CD8-positive, alpha-beta memory T cell (primary cell): ENCODE measurements at places on chromosomes 7 and 10.

DNA sequence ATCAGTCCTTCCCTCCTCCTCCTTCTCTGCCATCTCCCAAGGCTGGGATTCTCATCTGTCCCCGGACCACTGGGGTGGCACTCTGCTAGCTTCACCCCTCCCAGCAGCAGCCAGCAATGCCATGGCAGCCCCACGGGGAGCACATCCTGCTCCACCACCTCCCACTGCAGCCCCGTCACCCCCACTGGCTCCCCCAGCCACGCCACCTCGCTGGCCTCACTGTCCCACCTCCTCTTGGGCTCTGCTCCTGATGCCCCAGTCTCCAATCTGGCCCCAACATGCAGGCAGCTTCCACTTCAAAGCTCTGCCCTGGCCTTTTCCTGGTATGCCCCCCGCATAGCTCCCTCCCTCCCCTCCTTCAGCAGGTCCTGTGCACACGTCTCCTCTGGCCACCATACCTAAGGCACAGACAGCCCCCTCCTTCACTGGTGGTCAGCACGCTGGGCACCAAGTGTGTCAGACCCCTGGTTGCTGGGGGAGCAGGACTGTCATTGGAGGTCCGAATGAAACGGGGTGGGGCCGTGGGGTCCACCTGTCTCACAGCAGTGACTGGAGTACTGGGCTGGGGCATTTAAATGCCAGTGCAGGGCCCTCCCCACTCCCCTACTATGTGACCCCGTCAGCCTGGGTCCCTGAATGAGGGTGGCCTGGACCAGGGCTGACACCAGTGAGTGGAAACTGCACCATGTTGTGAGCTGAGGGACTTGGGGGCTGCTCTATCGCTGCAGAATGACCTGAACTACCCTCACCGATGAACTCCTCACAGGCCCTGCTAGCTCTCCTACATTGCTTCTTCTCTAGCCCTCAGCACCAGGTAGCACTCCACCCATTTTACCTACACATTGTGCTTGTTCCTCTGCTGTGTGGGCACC lies 38.7 kb downstream of the RASGEF1A start:
- H3K4me3 ChIP-seq = peak overlapping the region; percentile 55
- peaks cover 52% of the 10 kb centered on the region for H3K4me1 ChIP-seq
- no peaks in the 10 kb centered on the region for H3K27me3 ChIP-seq
- H3K36me3 ChIP-seq = no peaks in the 10 kb centered on the region
- DNase-seq = no peak
- peak overlapping the region; percentile 38 for H3K27ac ChIP-seq

DNA sequence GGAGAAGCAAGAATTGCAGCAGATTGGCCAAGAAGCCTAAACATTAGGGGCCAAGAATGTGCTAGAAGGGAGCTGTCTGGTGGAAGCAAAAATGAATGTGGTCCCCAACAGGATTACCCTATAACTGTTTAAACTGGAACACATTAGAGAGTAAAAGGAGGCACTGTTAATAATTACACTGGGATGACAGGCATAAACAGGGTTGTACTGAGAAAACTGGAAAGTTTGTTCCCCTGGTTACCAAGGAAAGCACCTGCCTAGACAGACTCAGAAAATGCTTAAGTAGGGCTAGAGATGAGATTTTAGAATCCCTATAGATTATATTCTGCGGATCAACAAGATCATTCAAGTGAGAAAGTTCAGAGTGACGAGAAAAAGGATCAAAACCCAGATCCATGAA lies 100.8 kb downstream of the CTTNBP2 start:
- no peaks in the 10 kb centered on the region for H3K4me1 ChIP-seq
- DNase-seq = no peak
- H3K4me3 ChIP-seq = no peak overlapping the region
- H3K27ac ChIP-seq = no peak overlapping the region
- no peaks in the 10 kb centered on the region for H3K27me3 ChIP-seq

DNA sequence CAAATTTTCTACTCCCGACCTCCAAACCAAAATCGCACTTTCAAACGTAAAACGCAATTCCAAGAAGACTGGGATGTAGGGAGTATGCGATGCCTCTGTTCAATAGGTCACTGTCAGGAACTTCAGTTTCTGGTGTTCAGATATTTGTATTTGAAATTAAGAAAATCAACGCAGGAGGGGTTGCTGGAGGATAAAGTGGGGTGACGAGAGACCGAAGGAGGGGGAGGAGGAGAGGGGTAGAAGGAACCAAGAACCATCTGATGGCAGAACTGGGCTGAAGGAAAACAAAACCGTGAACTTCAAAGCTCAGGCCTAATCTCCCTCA lies 293.8 kb upstream of the NFE2L3 start:
- peaks cover 96% of the 10 kb centered on the region for H3K27me3 ChIP-seq
- no peak for DNase-seq
- peaks cover 32% of the 10 kb centered on the region for H3K4me1 ChIP-seq

DNA sequence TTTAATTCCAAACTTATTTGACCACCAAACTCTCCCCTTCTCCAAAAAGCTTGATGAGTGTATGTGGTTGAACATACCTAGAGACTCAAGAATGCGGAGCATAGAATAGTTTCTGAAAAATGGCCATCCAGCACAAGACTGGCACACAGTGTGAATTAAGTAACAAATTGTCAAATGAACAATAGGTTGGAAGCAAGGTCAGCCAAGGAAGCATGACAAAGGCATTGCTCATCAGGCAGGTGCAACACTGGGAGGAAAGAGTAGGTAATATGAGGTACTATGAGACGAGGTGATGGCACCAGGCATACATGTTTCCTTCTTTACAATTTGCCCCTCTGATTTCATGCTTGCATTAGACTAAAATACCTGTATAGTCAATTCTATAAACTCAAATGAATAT lies 73.7 kb downstream of the DKK1 start:
- DNase-seq = no peak
- no peak overlapping the region for H3K4me3 ChIP-seq
- H3K27ac ChIP-seq = no peak overlapping the region
- H3K4me1 ChIP-seq = no peaks in the 10 kb centered on the region

GRCh38 chr10:75883081-75884072 lies 452.0 kb downstream of the LRMDA start:
- H3K36me3 ChIP-seq = no peaks in the 10 kb centered on the region
- H3K4me3 ChIP-seq = no peak overlapping the region
- H3K27ac ChIP-seq = no peak overlapping the region
- H3K4me1 ChIP-seq = no peaks in the 10 kb centered on the region
- DNase-seq = no peak
- no peaks in the 10 kb centered on the region for H3K27me3 ChIP-seq

DNA sequence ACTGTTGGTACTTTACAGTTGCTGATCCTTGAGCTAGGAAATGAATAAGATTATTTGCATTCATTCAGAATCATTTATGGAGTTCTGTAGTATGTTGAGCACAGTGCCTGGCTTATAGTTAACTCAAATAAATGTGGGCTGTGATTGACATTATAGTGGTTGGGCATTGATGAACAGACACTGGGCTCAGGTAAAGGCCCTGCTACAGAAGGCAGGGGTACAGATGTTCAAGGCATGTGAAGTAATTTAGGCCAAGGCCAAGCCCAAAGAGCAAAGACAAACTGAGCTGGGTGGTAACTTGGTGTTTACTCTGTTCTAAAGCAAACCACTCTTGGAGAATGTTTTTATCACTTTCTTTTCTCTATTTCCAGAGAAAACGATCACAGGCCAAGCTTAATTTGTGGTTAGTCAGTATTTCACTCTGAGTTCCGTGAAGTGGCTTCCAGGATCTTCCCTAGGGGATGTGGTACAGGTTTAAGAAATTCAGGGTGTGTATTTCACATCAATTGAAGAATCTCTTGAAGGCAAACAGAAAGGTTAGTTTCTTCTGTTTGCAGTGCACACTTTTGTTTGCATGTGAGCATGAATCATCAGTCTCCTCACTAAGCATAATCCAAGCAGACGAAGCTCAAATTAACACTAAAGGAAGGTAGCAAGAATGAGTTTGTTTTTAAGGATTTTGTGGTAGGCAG lies 113.9 kb upstream of the PRR15 start:
- no peak overlapping the region for H3K4me3 ChIP-seq
- H3K27me3 ChIP-seq = no peaks in the 10 kb centered on the region
- no peak for DNase-seq
- no peaks in the 10 kb centered on the region for H3K36me3 ChIP-seq
- H3K27ac ChIP-seq = no peak overlapping the region

DNA sequence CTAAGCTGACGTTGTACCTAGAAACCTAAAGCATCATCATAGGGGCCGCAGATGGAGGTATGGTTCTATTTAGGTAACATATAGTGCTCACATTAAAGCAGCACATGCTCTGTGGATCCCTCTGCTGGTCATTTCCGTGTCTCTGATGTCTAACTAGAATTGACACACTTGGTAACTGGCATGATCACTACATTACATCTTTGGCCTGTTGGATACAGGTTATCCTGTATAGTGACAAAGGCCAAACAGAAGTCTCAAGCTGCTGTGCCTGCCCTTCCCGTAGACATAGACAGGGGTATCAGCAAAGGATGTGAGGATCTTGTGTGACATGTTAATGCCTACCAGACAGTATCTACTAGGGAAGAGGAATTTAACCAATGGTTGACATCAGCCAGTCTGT lies 51.2 kb downstream of the KIF5B start:
- no peaks in the 10 kb centered on the region for H3K36me3 ChIP-seq
- DNase-seq = no peak
- no peak overlapping the region for H3K4me3 ChIP-seq
- H3K4me1 ChIP-seq = no peaks in the 10 kb centered on the region
- H3K27me3 ChIP-seq = no peaks in the 10 kb centered on the region
- H3K27ac ChIP-seq = no peak overlapping the region

GRCh38 chr7:46625032-46625431 lies 704.0 kb upstream of the IGFBP3 start:
- no peak for DNase-seq
- H3K4me1 ChIP-seq = no peaks in the 10 kb centered on the region
- H3K36me3 ChIP-seq = no peaks in the 10 kb centered on the region
- H3K27ac ChIP-seq = no peak overlapping the region
- H3K4me3 ChIP-seq = no peak overlapping the region

- no peaks in the 10 kb centered on the region for H3K4me1 ChIP-seq
- H3K27me3 ChIP-seq = no peaks in the 10 kb centered on the region
- no peak overlapping the region for H3K27ac ChIP-seq
- no peak for DNase-seq
- H3K36me3 ChIP-seq = no peaks in the 10 kb centered on the region
- H3K4me3 ChIP-seq = no peak overlapping the region
These were observed 43.3 kb upstream of the ECHDC3 start for GRCh38 chr10:11698691-11699549.

- DNase-seq = no peak
- peaks cover 37% of the 10 kb centered on the region for H3K4me1 ChIP-seq
- H3K36me3 ChIP-seq = no peaks in the 10 kb centered on the region
- H3K4me3 ChIP-seq = no peak overlapping the region
- no peaks in the 10 kb centered on the region for H3K27me3 ChIP-seq
- H3K27ac ChIP-seq = no peak overlapping the region
These were observed 19.4 kb downstream of the SLK start for GRCh38 chr10:103986360-103986759.

DNA sequence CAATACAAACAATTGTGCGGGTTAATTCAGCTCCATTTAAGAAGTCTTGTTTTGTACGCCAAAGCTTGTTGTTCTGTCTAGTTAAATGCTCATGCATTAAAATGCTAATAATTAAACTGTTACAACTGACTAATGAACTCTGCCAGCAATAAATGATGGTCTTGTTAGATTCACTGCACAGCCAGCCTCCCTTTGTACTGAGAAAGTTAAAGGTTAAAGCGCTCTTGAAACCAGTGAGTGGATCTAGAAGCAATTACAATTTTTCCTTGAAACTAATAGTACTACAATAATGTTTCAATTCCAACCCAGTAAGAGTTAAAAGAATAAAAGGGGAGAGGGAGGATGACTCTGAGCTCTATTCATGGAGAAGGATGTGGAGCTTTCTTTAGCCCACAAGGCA lies 233.0 kb downstream of the EMX2 start:
- DNase-seq = no peak
- no peaks in the 10 kb centered on the region for H3K27me3 ChIP-seq
- H3K4me3 ChIP-seq = no peak overlapping the region
- H3K27ac ChIP-seq = no peak overlapping the region
- no peaks in the 10 kb centered on the region for H3K36me3 ChIP-seq
